ENCODE measurements at places on chromosomes 6 and 20.

GRCh38 chr6:44002593-44003344 lies 124.5 kb downstream of the MRPL14 start:
- DNase-seq = peak; percentile 64

- no peak for DNase-seq
Measured at GRCh38 chr6:71982389-71982788, 96.0 kb downstream of the RIMS1 start.

DNA sequence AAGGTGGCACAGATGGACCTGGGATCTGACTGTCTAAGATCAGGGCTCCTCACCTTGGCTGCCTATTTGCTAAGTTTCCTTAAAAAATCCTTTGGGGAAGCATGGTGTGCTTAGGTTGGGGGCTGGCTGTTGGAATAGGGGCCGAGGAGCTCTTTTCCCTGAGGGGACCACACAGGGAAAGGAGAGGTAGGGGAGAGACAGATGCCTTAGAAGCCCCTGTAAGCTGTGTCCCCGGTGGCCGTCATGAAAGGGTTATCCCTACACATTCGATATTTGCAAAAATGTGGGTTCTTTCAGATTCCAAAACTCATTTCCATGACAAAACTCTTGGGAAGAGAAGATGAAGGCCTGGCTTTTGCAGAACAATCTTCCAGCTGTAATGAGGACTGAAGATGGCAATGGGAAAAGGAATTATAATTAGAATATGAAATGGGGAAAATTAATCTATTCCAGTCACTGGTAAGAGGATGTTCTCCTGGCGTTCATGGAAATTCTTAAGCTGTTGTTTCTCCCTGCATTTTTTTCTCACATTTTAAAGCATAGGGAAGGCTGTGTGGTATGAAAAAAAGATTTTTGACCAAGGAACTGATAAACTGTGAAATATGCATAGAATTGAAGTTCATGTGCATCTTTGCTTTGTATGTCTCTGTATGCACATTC lies 53.8 kb downstream of the TOX2 start:
- no peak for DNase-seq

DNA sequence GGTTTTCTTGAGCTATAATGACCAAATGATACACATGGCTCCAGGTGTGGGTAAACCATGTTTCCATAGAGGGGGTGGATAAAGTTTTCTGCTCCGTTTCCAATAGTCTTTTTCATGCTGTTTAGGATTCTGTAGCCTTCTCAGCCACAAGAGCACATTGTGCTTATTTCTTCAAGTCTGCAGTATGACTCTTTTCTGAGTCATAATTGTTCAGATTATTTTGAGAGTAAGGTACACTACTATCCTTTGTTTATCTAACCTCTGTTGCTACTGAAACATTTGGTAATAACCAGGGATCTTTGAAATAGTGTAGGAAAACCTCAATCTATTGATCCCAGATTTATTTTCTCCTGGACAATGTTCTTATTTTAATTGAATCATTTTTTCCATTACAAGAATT lies 247.9 kb upstream of the BMP2 start:
- no peak for DNase-seq

GRCh38 chr6:484746-485145 lies 93.2 kb downstream of the IRF4 start:
- DNase-seq = no peak

- no peak for DNase-seq
Measured at GRCh38 chr6:119323931-119324330, 25.6 kb downstream of the MAN1A1 start.

- DNase-seq = no peak
Measured at GRCh38 chr20:37411408-37412219, 65.7 kb downstream of the SRC start.

GRCh38 chr20:34559311-34560140 lies 1.0 kb downstream of the MAP1LC3A start:
- no peak for DNase-seq

- DNase-seq = no peak
Measured at GRCh38 chr20:57663241-57663640, 43.0 kb upstream of the ZBP1 start.

DNA sequence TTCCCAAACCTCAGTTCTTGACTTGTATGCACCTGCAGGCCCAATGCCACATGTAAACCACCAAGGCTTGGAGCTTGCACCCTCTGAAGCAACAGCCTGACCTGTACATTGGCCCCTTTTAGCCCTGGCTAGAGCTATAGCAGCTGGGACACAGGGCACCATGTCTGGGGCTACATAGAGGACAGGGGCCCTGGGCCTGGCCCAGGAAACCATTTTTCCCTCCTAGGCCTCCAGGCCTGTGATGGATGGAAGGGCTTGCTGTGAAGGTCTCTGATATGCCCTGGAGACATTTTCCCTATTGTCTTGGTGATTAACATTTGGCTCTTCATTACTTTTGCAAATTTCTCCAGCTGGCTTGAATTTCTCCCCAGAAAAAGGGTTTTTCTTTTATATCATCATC lies 64.6 kb downstream of the SLC35F1 start:
- no peak for DNase-seq

GRCh38 chr20:1637755-1638154 lies 17.9 kb upstream of the SIRPB1 start:
- no peak for DNase-seq

DNA sequence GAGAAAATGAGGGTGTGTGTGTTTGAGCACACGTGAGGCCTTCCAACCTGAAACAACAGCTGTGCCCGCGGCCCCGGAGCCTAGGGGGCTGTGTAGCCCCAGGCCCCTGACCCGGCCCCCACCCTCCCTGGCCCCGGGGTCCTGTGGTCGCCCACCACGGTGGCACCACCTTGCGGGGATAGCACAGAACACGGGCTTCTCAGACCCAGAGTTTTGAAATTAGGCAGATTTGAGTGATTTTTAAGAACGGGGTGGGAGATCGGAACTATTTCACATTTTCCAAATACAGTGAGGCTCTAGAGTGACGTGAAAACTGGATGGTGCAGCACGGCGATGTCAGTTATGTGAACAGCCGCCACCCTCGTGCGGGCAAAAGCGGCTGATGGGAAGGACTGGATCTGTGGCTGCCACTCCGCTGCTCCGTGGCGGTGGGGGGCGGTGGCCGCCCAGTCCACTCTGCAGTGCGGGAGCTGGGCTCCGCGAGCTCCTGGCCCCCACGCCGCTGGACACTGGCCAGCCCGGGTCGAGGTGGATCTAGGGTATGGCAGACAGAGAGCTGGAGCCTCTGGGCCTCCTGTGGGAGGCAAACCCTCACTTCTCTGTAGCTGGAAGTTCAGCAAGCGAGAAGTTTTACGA lies 17.3 kb upstream of the BHLHE23 start:
- DNase-seq = no peak

All from activated CD4-positive, alpha-beta T cell treated with anti-CD3 and anti-CD28 coated beads for 4 hours (primary cell).